ENCODE measurements at places on chromosomes 12 and 14.

DNA sequence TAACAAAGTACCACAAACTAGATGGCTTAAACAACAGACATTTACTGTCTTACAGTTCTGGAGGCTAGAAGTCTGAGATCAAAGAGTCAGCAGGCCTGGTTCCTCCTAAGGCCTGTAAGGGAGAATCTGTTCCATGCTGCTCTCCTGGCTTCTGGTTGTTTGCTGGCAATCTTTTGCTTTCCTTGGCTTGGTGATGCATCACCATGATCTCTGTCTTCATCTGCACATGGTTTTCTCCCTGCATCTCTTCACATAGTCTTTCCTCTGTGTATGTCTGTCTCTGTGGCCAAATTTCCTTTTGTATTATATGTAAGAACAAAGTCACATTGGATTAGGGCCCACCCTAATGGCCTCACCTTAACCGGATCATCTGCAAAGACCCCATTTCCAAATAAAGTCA lies 168.5 kb downstream of the CAPZA3 start:
- DNase-seq: no peak

GRCh38 chr12:109435428-109436187 lies 41.5 kb downstream of the KCTD10 start:
- no peak for DNase-seq

GRCh38 chr12:15151161-15152091 lies 69.8 kb downstream of the RERG start:
- DNase-seq: no peak

- DNase-seq: no peak
Observed at GRCh38 chr12:76366163-76366562, 17.9 kb upstream of the BBS10 start.

GRCh38 chr12:55829967-55830600 lies 697 bp upstream of the DNAJC14 start:
- peak; percentile 33 for DNase-seq

DNA sequence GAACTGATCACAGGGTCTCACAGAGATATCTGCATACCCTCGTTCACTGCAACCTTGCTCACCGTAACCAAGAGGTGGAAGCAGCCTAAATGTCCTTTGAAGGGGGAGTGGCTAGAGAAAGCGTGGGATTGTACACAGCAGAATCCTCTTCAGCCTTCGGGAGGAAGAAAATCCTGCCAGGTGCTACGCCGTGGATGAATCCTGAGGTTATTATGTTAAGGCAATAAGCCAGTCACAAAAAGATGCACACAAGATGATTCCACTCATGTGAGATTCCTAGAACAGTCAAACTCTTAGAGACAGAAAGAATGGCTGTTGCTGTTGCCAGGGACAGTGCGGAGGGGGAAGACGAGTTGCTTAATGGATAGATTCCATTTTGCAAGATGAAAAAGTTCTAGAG lies 39.6 kb upstream of the SFSWAP start:
- DNase-seq: no peak

GRCh38 chr12:81998761-81999378 lies 239.7 kb upstream of the PPFIA2 start:
- DNase-seq: no peak

DNA sequence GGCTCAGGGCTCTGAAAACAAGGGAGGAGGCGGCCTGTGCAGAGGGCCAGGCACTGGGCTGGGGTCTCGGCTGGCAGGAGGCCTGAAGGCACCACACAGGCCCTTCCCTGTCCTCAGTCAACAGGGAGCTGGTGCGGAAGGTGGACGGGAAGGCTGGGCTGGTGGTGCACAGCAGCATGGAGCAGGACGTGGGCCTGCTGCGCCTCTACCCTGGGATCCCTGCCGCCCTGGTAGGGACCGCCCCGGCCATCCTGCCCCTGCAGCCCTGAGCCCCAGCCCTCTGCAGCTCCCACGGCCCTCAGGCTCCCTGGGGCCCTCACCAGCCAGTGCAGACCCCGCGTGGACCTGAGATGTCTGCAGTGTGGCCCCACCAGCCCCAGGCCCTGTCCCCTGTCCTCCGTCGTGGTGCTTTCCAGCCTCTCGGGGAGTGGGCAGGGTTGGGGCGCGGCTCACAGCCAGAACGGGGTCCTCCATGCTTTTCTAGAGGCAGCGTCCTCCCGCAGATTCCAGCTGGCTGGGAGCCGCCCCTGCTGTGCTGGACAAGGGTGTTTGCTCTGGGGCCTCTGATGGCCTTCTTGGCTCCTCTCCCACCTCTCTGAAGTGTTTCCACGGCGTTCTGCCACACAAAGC lies 18.1 kb downstream of the ASPG start:
- DNase-seq: no peak

GRCh38 chr14:71140157-71140556 lies 232.9 kb downstream of the PCNX1 start:
- DNase-seq: no peak
